CD4-positive, alpha-beta T cell treated with Interleukin-4 for 1 hour (primary cell): ENCODE measurements at places on chromosomes 6 and 20.

GRCh38 chr6:110183292-110183885, 3.2 kb downstream of the CDC40 start:
- no peak for DNase-seq

DNA sequence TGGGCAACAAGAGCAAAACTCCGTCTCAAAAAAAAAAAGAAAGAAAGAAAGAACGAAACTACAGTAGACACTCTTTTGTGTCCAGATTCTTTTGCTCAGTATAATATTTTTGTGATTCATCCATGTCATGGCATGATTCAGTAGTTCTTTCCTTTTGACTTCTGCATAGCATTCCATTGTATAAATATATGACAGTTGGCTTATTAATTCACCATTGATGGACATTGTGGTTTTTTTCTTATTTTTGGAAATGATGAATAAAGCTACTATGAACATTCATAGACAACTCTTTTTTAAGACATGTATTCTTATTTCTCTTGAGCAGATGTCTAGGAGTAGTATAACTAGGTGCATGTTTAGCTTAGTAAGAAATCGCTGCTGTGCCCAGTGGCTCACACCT, 10.3 kb upstream of the IER3 start:
- DNase-seq, result no peak

DNA sequence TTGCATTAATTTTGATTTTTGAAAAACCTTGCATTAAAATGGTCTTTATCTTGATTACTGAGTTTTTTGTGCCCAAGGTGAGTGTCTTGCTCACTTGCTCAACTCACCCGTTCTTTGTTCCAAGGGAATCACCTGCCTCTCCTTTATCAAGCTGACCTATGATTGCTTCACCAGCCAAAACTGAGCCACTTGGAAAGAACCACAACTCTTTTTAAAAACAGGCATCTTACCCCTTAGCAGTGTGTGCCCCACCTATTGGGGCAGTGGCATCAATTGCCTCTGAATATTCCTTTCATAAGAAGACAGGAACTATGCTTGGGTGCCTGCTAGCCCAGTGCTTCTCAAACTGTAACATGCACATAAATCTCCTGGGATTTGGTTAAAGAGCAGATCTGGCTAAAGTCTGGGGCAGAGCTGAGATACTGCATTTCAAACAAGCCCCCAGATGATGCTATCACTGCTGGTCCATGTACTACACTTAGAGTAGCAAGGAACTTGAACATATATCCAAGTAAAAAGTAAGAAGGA, 3.3 kb upstream of the STK38 start:
- no peak for DNase-seq

DNA sequence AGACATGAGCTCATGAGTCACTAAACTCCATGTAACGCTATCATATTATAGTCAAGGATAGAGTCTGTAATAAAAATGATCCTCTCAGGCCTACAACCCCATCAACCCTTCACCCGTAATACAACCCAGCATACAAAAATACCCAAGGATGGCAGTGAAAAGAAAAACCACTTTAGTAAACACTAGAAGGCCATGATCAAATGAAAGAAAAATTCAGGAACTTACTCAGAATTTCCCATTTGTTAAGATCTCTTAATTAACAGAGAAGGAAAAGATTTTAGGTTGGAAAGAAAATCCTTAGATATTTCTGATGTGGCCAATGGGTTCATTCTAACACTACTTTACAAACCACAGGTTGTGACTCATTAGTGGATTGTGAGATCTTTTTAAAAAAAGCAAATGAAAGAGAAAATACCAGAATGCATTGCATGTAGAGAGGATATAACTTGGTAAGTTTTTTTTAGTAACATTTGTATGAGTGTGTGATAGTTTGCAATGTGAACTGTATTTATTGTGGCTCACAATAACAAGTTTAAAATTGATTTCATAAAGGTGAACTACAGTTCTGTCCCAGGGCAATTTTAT, 8.0 kb upstream of the UBE2J1 start:
- peak; percentile 13 for DNase-seq

- DNase-seq, result peak; percentile 77
Observed at GRCh38 chr6:14734416-14735340, 511.2 kb upstream of the JARID2 start.

- peak; percentile 12 for DNase-seq
Observed at GRCh38 chr6:134707342-134708031, 242.4 kb downstream of the ALDH8A1 start.

DNA sequence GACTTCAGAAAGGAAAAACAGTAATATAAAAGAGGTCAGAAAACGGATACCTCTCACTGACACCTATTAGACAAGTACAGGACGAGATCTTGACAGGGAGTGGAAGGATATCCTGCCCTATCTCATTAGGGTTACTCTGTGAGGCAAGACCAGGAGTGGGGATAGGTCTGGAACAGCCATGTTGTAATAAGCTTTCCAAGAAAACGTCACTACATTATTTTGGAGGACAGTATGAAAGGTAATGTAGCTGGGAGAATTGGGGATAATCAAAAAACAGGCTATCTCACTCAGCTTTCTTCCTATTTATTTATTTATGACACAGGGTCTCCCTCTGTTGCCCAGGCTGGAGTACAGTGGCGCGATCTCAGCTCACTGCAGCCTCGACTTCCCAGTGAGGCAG, 25.3 kb downstream of the HMGN4 start:
- no peak for DNase-seq

DNA sequence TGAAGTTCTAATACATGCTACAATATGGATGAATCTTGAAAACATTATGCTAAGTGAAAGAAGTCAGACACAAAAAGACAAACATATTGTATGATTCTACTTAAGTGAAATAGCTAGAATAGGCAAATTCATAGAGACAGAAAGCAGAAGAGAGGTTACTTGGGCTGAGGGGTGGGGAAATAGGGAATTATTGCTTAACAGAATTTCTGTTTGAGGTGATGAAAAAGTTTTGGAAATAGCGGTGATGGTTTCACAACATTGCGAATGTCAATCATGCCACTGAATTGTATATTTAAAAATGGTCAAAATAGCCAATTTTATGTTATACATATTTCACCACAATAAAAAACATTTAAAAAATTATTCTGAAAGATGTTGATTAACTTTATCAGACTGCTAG, 6.1 kb downstream of the SLC26A8 start:
- no peak for DNase-seq

GRCh38 chr20:24584538-24585356, 115.3 kb downstream of the SYNDIG1 start:
- no peak for DNase-seq

DNA sequence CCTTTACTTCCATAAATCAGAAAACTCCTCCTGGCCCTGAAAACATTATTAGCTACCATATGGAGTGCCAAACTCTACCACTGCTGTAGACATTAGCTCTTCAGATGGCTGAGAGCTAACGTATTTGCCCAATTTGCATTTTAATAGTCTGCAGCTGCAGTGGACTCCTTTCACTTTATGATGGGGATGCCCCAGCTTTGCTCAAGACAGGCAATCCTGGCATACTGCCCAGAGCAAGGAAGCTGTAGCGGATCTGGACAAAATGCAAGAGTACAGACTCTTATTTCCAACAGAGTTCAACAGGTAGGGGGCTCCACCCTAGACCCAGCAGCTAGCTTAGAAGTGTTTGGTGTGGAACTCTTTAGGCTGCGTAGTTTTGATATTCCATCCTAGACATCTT, 246.7 kb downstream of the FOXC1 start:
- DNase-seq, result peak; percentile 38

GRCh38 chr20:34880215-34880850, 3.9 kb downstream of the ACSS2 start:
- no peak for DNase-seq

DNA sequence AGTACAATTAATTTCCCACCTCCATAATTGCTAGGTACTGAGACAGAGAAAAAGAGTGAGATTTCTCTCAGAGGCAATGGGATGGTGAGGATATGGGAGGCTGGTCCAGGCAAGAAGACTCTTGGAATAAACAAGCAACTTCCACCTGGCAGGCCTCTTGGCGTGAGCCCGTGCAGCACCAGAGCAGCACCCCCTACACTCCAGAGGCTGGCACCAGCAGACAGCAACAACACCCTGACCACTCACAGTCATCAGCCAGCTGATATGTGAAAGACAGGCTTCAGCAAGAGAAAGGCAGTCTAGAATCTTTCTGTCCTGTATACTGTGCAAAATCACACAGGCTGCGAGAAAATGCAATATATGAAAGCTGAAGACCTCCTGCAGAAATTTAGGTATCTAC, 59.7 kb downstream of the KIF13A start:
- no peak for DNase-seq

DNA sequence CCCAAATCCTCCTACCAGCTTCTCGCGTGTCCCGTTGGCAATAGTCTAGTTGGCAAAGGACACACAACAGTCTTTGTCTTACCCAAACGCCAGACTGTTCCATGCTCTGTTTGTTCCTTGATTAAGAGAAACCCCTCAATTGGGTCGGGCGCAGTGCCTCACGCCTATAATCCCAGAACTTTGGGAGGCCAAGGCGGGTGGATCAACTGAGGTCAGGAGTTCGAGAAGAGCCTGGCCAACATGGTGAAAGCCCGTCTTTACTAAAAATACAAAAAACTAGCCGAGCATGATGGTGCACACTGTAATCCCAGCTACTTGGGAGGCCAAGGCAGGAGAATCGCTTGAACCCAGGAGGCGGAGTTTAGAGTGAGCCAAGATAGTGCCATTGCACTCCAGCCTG, 153.7 kb downstream of the GRM4 start:
- DNase-seq, result no peak

GRCh38 chr20:44074252-44075151, 112.5 kb downstream of the JPH2 start:
- DNase-seq, result no peak

DNA sequence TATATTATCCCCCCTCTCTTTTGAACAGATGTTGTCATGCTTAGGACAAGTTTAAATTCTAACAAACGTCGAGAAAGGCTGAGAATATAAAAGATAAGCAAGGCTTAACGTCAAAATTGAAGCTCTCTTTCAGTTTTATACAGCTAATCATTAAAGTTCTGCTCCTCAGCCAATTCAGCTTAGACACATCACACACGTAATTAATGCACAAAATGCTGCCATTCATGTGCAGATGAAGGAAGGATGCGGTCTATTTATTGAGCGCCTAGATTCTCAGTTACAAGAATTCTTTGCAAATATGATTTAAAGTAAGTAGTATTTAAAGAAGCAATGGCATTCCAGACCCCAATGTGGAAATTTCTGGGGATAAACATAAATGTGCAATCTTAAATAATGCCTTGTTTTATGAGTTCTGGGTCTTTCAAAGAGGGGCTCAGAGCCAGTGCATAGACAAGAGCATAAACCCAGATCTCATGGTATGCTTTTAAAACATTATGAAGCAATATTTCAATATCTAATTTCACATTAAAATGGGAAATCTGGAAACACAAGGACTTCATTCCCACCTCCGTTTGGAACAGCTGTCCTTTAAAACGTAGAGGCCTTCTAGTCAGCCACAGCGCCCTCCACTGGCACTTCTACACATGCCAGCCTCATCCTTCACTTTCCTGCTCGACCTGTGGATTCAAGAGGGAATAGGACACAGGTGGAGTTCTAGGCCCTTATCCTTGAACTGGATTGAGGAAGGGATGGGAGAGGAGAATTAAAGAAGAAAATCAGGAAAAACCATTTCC, 85.8 kb downstream of the LYRM4 start:
- DNase-seq, result peak; percentile 39

DNA sequence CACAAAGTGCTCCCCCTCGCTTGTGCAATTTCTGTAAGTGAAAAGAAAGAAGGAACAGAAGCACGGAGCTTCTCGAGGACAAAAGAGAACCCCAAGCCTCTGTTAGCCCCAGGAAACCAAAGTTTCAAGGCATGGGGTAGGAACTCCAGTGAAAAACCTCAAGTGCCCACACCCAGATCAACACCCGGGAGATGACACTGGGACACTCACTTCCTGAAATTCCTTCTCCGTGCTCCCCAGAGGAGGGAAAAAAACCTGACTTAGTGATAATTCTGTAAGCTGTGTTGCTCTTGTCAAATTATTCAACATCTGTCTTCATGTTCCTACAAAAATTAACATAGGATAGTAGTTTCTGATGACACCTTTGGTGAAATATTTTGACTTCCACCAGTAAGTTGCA, 4.6 kb downstream of the MDGA1 start:
- DNase-seq, result no peak

GRCh38 chr6:130382872-130383490, 17.2 kb downstream of the TMEM200A start:
- DNase-seq, result no peak

GRCh38 chr6:25935953-25936352, 5.5 kb upstream of the SLC17A2 start:
- DNase-seq, result no peak
